Upper lobe of right lung (tissue), 1 donor: ENCODE measurements at places on chromosomes 13 and 19. TPM values are rescaled to one million over a fixed set of nuclear protein-coding genes. Genes with fewer than 3 reads are reported as not detected.

Gene MYH14
- 146 TPM for total RNA-seq

Gene ZNF285
- 2.0 TPM for total RNA-seq

Gene CEBPA
- total RNA-seq = 59.1 TPM

Gene ZNF20
- 3.3 TPM for total RNA-seq

Gene KRTDAP
- total RNA-seq = not detected

Gene SIAH3
- not detected for total RNA-seq

Gene THSD1
- total RNA-seq = 17.3 TPM

Gene CKAP2
- 8.2 TPM for total RNA-seq

Gene KCNN4
- 7.3 TPM for total RNA-seq

Gene MTIF3
- total RNA-seq = 38.6 TPM

Gene TTC9B
- not detected for total RNA-seq

Gene PGLYRP1
- 0.58 TPM for total RNA-seq

Gene CHST8
- total RNA-seq = 0.64 TPM

Gene ARHGAP45
- 98.2 TPM for total RNA-seq

Gene ZNF726
- total RNA-seq = 2.0 TPM

Gene PSG5
- total RNA-seq = not detected
